AG09319 (cell line): ENCODE measurements at places on chromosomes 4 and X.

DNA sequence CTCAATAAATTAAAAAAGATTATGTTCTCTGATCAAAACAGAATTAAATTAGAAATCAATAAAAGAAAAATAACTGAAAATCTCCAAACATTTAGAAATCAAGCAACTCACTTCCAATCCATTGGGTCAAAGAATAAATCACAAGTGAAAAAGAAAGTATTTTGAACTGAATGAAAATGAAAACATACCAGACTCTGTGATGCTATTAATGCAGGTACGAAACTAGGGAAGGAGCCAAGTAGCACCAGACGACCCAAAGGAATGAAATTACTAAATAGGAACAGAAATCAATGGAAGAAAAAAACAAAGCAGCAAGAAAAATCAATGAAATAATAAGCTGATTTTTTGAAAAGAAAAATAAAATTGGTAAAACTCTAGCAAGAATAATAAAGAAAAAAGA is 15.4 kb downstream of the CCDC110 start:
- DNase-seq = no peak

DNA sequence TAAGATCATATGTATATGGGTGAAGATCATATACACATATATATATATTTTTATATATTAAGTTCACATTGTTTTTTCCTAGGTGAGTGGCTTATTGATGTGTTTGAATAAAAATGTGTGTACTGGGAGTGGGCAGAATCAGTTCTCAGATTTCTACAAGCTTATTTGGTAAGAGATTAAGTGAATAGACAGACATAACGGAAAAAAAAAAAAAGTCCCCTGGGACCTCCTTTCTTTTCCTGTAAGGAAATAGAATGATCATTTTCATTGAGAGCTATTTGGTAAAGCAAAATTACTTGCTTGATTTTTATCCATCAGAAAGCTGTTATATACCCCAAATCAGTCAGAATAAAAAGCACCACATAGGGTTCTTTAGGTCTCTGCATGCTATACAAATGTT is 597.7 kb downstream of the PCDH18 start:
- DNase-seq = no peak

- DNase-seq = no peak
Observed at GRCh38 chrX:17266136-17266535, 108.9 kb upstream of the NHS start.

- no peak for DNase-seq
Observed at GRCh38 chr4:91147067-91147466, 1019.9 kb downstream of the CCSER1 start.

DNA sequence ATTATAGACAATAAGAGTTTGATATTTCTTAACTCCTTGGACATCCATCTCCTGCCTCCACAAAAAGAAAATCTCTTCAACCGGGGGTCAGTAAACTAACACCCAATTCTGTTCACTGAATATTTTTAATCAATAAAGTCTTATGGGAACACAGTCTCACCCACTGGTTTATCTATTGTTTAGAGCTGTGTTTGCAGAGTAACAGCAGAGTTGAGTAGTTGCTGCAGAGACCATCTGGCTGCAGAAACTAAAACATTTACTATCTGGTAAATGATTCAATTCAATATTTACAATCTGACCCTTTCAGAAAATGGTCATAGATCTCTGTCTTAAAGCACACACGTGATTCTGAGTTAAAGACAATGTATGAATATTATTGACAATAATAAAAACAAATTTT is 94.0 kb downstream of the TMA16 start:
- DNase-seq = no peak

DNA sequence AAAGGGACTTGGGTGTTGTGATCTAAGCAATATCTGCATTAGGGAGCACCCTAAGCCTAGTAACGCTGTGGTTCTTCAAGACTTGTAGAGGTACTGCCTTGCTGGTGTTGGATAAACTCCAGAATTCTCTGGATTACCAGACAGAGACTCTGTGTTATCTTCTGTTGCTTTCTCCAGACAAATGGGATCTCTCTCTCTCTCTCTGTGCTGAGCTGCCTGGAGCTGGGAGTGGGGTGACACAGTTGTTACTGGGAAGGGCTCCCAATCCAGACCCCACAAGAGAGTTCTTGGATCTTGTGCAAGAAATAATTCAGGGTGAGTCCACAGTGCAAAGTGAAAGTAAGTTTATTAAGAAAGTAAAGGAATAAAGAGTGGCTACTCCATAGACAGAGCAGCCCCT is 48.8 kb downstream of the MCUB start:
- DNase-seq = no peak

- no peak for DNase-seq
Observed at GRCh38 chrX:44314259-44314734, 29.2 kb downstream of the EFHC2 start.

GRCh38 chr4:24364852-24365251 is 219.5 kb downstream of the DHX15 start:
- no peak for DNase-seq
